ENCODE measurements at places on chromosomes 1 and 21. TPM values are rescaled to one million over a fixed set of nuclear protein-coding genes. Genes with fewer than 3 reads are reported as not detected.

DNA sequence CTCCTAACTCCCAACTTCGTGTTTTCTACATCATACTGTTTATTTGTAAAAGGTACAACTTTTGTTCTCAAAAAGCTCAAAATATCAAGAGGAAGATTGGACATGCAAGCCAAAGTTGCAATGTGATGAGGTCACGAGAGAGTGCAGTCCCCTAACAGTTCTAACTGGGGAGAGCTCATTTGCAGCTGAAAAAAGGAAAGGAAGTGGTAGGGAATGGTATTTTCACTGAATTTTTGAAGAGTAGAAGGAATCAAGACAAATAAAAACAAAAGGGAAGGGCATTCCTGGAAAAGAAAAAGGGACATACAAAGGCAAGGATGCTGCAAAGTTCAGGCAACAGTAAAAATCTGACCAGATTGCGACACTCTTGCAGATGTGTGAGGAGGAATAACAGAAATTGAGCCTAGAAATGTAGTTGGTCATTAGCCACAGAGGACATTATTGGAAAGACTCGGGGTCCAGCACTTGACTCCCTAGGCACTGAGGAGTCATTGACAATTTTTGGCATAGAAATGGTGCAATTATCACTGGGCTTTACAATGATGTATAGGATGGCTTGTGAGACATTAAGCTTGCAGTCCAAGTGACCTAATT is 67.9 kb downstream of the TBX15 start:
- DNase-seq, result no peak

- DNase-seq, result no peak
Measured at GRCh38 chr1:195202241-195202640, 1406.0 kb downstream of the KCNT2 start.

- no peak for DNase-seq
Measured at GRCh38 chr1:97726386-97726785, 194.4 kb downstream of the DPYD start.

UCK2 gene
- polyA plus RNA-seq, result 8.6 TPM

AMY1B gene
- polyA plus RNA-seq, result not detected

SFN gene
- not detected for polyA plus RNA-seq

ECE1 gene
- polyA plus RNA-seq, result 44.5 TPM

Measured in naive B cell (primary cell).